ENCODE measurements at places on chromosomes 13 and 19. TPM values are rescaled to one million over a fixed set of nuclear protein-coding genes. Genes with fewer than 3 reads are reported as not detected.

LINGO3 gene
- not detected for total RNA-seq

CAMSAP3 gene
- not detected for total RNA-seq

TLE6 gene
- under 0.01 TPM for total RNA-seq

MYO9B gene
- total RNA-seq: 59.7 TPM

- H3K4me3 ChIP-seq: no peak overlapping the region
- no peak for DNase-seq
- no peaks in the 10 kb centered on the region for H3K27me3 ChIP-seq
- peaks cover 26% of the 10 kb centered on the region for H3K4me1 ChIP-seq
- no peak overlapping the region for H3K27ac ChIP-seq
- H3K36me3 ChIP-seq: no peaks in the 10 kb centered on the region
Measured at GRCh38 chr19:4971424-4971793, 2.5 kb downstream of the KDM4B start.

DNA sequence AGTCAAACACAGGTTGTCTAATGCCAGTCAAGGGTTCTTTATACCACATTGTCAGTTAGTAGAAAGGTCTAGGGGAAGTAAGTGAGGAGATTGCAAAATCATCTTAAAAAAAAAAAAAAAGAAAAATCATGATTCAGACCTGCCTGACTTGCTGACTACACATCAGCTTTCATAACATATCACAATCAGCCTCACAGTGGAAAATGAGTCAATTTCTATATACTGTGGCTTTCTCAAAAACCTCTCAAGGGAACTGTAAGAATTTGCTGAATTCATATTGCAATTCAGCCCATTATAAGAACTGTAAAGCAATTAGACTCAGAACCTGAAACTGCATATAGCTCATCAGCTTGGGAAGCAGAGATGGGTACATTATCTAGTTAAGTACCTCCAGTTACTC is 75.3 kb upstream of the GPC6 start:
- no peaks in the 10 kb centered on the region for H3K27me3 ChIP-seq
- no peaks in the 10 kb centered on the region for H3K36me3 ChIP-seq
- no peak overlapping the region for H3K27ac ChIP-seq
- no peak overlapping the region for H3K4me3 ChIP-seq

Data from IMR-90 (cell line).